ENCODE measurements at places on chromosomes 2 and 18. TPM values are rescaled to one million over a fixed set of nuclear protein-coding genes. Genes with fewer than 3 reads are reported as not detected.

HTR2B gene
- 6.0 TPM for total RNA-seq

VSNL1 gene
- total RNA-seq = not detected

FZD7 gene
- 68.4 TPM for total RNA-seq

CRYBA2 gene
- total RNA-seq = not detected
